Uterus (tissue), 4 donors: ENCODE measurements at places on chromosomes 1 and 21. TPM values are rescaled to one million over a fixed set of nuclear protein-coding genes. Genes with fewer than 3 reads are reported as not detected.

DNA sequence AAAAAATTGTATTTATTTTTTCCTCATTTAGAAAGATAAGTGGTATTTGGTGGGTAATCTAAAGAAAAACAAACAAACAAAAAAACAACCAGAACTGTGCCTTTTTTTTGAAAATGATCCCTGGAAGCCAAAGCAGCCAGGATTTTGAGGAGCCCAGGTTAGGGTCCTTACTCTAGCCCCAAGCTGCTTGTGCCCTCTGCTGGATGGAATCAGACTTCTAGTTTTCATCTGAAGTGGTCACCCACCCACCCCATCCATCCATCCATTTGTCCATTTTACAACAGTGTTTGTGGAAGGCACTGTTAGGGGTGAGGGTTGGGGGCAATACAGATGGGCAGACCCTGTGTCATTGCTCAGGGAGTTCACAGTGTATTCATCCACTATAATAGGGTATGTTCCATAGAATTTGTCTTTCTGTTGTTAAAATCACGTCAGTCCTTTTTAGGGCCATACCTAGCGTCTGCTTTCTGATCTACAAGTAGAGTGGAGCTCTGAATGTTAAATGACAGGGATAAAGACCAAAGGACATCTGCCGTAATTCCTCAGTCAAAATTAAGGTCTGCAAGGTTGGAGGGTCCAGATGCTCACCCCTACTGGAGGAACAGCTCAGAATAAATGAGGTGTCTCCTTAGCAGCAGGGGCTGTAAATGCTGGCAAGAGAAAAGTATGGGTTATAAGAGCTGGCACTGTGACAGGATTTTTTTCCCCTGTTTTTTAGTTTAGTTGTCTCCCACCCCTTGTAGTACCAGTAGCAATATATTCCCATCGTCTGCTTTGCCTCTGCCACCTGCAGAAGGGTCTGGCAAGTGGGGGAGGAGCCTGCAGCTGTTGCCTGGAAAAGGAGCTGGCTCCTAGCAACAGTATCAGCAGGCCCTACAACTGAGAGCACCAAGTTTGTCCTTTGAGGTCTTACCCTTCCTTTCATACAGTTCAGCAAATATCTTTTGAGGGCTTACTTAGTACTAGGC is 3.2 kb downstream of the LRRC42 start:
- peak; percentile 43 for DNase-seq
- no peak overlapping the region for H3K4me3 ChIP-seq
- H3K36me3 ChIP-seq = no peaks in the 10 kb centered on the region
- no peak overlapping the region for H3K27ac ChIP-seq

DNA sequence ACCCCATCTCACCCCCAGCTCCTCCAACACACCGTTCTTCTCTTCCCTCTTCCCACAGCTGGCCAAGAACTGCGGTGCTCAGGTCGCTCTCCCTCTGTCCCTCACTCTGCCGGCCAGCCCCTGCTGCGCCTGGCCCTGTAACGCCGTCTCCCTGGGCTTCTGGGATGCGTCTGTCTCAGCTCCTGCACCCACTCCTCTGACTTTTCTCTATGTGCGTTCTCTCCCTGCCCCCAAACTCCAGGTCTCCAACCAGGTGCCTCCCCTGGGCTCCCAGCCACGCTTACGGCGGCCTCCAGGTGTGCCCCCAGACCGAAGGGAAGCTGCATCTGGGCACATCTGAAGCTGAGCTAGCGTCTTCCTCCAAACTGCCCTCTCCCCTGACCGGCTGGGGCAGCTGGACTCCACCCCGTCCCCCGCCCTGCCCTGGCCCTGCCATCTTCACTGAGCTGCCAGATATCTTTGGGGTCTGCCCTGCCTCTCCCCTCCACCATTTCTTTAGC is 2.6 kb downstream of the KRTAP10-12 start:
- H3K36me3 ChIP-seq = no peaks in the 10 kb centered on the region
- no peak overlapping the region for H3K27ac ChIP-seq
- DNase-seq = no peak
- H3K4me1 ChIP-seq = no peaks in the 10 kb centered on the region
- no peak overlapping the region for H3K4me3 ChIP-seq

GRCh38 chr1:219810451-219810850 is 117.9 kb downstream of the SLC30A10 start:
- no peak for DNase-seq
- H3K27me3 ChIP-seq = no peaks in the 10 kb centered on the region
- H3K4me3 ChIP-seq = no peak overlapping the region
- H3K27ac ChIP-seq = no peak overlapping the region

GRCh38 chr1:8517661-8518489 is 200.0 kb downstream of the SLC45A1 start:
- DNase-seq = no peak
- H3K4me1 ChIP-seq = peaks cover 6% of the 10 kb centered on the region
- no peaks in the 10 kb centered on the region for H3K36me3 ChIP-seq
- no peak overlapping the region for H3K4me3 ChIP-seq
- H3K27me3 ChIP-seq = no peaks in the 10 kb centered on the region

DNA sequence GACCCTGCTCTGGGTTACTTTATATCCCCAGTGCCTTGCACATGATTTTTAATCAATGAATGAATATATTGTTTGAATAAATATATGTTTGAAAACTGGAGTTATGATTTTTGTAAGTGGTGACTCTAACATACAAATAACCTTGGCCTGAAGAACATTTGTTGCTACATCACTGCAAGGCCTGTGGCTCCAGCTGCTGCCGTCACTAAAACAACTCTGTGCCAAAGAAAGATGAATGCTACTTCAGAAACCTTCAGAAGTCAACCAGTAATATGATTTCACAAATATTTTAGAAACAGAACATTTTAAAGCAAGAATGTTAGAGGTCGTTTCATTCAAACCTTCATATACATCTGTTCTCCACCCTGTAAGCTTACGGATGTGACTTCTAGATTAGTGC is 60.6 kb upstream of the SEC16B start:
- no peak for DNase-seq
- no peak overlapping the region for H3K27ac ChIP-seq
- no peaks in the 10 kb centered on the region for H3K36me3 ChIP-seq
- H3K27me3 ChIP-seq = no peaks in the 10 kb centered on the region
- no peaks in the 10 kb centered on the region for H3K4me1 ChIP-seq

DNA sequence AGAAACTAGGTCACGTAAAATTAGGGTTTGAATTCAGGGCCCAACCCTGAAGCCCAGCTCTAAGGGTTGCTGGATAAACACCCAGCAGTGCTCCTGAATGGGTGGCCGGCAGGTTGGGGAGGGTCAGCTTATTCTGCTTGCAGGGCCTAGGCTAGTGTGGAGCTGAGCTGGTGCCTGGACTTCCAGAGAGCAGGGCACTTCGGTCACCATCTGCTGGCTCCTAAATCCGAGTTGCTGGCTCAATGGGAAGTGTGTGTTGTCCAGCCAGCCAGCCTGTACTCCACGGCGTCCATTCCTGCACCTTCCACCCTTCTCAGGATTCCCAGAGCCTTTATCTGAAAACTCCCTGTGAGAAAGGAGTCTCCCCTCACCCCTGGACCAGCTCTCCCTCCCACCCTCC is 23.0 kb downstream of the TRIM67 start:
- H3K4me3 ChIP-seq = no peak overlapping the region
- no peaks in the 10 kb centered on the region for H3K27me3 ChIP-seq
- H3K4me1 ChIP-seq = no peaks in the 10 kb centered on the region
- H3K36me3 ChIP-seq = no peaks in the 10 kb centered on the region
- DNase-seq = no peak

DNA sequence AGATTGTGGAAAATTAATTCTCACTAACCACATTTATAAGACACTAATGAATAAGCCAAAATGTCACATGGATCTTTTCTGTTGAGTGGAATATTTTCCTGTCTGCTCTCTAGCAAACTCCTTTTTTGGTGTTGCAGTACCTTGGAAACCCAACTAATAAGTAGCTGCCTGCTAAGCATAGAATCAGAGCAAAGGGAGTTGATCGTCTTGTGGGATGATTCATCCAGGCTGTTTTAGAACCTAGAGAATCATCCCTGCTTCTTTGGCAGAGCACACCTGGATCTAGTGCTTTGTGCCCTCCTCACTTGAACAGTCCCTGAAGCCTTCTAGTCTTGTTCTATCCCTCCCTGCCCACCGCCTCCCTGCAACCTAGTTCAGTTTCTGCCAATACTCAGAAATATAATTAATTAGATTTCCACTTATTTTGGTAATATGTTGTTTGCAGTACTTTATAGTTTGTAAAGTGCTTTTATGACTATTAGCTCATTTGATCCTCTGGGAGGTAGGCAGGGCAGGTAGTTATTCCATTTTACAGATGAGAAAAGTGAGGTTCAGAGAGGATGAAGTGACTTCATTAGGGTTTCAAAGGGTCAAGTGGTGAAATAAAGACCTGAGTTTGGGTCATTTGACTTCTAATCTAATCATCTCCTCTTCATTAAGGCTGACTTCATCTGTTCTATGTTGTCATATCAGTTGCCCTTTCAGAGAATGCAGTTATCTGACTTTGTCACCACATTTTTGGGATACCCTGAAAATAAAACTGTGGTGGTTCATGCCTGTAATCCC is 2.5 kb downstream of the AGO4 start:
- peak overlapping the region; percentile 92 for H3K27ac ChIP-seq
- no peak for DNase-seq
- H3K36me3 ChIP-seq = no peaks in the 10 kb centered on the region
- H3K4me1 ChIP-seq = no peaks in the 10 kb centered on the region

DNA sequence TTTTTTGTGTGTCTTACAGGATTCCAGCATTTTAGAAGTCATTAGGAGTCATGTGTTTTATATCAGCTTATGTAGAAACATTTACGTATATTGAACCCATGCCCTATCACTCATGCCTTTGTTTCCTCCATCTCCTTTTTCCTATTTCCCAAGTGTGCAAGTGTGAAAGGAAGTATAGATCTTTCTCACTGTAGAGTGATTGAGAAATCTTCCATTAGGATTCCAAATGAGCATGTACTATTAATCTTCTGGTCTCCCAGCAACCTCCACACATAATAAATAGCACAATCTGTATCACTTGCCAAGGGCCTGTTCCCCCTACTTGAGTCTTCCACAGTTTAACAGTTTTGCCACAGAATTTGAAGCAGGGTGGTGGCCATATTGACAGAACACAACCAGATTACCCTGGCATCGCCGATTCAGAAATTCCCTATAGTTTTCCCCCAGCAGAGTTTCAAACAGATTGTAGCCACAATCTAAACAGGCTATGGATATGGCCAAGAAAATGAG is 1052.8 kb downstream of the TTLL7 start:
- no peaks in the 10 kb centered on the region for H3K4me1 ChIP-seq
- H3K4me3 ChIP-seq = no peak overlapping the region
- no peak overlapping the region for H3K27ac ChIP-seq

DNA sequence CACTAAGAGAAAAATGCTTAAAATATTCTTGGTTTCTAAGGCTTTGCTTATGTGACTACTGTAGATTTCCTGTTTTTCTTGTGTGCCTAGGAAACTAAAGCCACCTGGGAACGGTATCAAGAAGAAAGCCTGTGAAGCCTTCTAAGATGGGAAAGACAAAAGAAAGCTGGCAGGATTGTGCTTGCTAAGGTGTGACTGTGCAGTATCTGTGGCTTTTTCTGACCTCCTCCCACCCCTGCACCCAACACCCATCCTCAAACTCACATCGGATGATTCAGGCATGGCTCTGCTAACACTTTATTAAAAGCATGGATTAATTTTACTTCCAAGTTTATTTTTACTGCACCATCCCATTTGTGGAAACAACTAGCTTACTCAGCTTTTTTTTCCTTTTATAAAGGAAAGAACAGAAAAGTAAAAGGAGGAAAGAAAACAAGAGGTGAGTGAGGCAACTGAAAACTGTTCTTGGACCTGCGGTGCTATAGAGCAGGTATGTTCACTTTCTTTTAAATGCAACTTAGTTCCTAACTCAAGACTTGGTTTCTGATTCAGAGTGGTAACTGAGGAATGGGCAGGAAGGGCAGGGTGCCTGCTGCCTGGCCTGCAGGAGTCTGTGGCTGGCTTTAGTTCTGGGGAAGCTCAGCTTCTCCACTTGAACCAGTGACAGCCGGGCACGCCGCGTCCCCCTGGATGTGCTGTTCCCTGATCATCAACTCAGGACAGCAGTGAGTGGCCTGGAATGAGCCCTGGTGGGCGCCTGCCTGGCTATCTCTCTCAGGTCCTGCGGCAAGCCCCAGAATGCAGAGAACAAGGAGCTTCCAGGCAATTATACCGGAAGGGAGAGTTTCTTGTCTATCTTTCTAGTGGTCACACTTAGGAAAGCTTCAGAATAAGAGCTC is at the start of gene GBP6:
Gene GBP6 (plus strand): TSS at position 422 of the 899 bp plus-strand sequence. CDS start 4,493 bp downstream, outside the sequence.
- no peaks in the 10 kb centered on the region for H3K36me3 ChIP-seq
- no peaks in the 10 kb centered on the region for H3K4me1 ChIP-seq
- no peaks in the 10 kb centered on the region for H3K27me3 ChIP-seq
- no peak within 1 kb of the TSS for H3K27ac ChIP-seq

DNA sequence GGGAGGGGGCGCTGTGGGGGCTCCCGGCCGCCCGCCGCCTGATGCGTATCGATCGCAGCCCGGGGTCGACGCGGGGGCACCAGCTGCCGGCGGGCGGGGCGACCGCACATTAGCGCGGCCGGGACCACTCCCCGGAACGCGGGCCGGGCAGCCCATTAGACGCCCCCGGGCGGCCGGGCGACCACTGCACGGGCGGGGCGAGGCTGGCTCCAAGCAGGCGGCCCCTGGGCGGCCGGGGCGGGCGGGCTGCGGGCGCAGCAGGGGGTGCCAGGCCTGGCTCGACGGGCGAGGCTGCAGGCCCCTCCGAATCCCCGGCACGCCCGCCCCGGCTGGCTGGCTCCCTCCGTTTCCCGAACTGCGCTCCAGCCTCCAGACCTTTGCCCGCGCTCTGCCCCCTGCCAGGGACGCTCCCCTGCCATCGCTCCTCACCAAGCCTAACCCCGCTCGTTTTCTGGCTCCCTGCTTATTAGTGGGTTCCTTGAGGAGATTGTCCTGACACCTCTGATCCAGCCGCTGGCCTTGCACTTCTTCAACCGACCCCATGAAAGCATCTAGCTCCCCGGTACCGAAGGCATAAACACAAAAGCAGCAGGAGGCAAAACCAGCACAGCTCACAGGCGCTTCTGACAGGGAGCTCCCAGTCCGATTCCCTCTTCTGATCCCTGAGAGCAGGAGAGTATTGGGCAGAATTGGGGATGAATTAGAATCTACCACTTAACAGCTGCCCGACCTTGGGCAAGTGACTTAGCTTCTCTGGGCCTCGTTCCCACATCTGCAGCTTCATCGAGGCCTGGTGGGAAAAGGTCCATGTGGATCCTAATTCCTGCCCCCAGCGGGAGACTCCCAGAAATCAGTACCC is 92.6 kb upstream of the CASZ1 start:
- H3K4me3 ChIP-seq = no peak overlapping the region
- DNase-seq = no peak
- peaks cover 7% of the 10 kb centered on the region for H3K4me1 ChIP-seq
- peaks cover 4% of the 10 kb centered on the region for H3K27me3 ChIP-seq

GRCh38 chr1:226406401-226406881 is 1.5 kb downstream of the PARP1 start:
- no peak overlapping the region for H3K27ac ChIP-seq
- no peaks in the 10 kb centered on the region for H3K27me3 ChIP-seq
- no peaks in the 10 kb centered on the region for H3K36me3 ChIP-seq
- peaks cover 14% of the 10 kb centered on the region for H3K4me1 ChIP-seq

- no peak overlapping the region for H3K27ac ChIP-seq
- H3K27me3 ChIP-seq = no peaks in the 10 kb centered on the region
- H3K4me1 ChIP-seq = no peaks in the 10 kb centered on the region
- no peaks in the 10 kb centered on the region for H3K36me3 ChIP-seq
These were observed 25.8 kb downstream of the CLDN14 start for GRCh38 chr21:36454093-36454531.

Gene CYP4Z1
- 1.8 TPM for total RNA-seq

Gene VHLL
- not detected for total RNA-seq
